ENCODE measurements at places on chromosomes 5 and 9.

DNA sequence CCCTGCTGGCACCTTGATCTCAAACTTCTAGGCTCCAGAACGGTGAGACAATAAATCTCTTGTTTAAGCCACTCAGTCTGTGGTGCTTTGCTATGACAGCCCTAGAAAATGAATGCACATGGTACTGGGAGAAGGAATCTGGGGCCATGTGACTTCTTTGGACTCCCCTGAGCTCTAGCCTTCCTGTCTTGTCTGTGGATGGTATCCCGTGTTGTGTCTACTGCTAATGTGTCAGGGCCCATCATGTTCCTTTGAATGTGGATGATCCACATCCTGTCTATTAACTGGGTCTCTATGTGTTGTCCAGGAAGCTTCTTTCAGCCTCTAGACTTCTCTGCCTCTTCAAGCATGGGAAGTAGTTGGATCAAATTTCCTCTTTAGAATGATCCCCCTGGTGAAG, 25.1 kb downstream of the IL7R start:
- no peak for DNase-seq

DNA sequence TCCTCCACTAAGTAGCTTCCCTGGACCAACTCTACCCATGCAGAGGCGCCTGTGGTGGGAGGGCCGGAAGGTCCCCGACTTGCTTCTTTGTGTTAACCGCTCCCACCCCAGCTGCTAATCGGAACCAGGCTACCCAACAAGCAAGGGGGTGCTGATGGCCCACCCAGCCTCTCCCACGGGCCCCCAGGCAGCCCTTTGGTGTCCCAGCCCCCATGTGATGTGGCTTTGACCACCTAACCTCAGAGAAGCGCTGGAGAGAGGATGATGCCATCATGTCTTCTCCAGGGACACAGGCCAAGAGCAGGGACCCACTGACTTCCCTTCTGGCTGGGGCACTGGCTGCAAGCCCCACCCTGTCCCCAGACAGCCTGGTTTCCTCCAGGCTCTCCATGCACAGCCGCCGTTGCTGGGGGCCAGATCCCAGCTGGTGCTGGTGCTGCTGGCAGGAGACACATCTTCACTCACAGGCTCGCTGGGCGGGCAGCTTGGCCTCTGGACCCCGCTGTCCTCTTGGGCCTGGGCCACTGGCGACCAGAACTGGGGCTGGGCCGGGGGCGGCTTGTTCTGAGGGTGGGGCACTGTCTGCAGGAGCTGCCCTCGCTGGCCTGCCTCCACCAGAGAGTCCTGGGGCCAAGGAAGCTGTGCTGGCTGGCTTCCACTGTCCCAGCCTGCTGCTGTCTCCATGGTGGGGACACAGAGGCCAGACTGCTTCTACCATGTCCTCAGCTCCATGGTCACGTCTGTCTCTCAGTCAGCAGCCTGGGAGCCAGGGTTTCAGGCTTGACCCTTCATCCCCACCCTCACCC, 27.8 kb downstream of the LAMC3 start:
- no peak for DNase-seq

DNA sequence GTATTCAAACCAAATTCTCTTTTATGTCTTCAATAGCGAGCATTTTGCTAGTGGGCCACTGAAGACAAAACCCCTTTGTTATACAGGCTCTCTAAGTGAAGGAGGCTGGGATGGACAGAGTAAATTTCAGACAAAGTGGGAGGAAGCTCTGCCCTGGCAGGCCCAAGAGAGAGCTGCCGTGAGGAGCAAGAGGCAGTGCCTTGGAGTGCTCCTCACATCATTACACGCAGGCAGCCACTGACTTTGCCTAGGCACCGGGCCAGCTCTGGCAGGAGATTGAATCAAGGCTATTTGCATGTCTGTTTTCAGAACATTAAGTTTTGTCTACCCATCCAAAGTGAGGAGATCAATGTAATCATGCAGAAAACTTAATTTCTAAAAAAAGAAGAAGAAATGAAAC, 167.7 kb downstream of the CCDC192 start:
- DNase-seq, result no peak

GRCh38 chr5:152107220-152107619, 182.6 kb upstream of the GLRA1 start:
- no peak for DNase-seq

DNA sequence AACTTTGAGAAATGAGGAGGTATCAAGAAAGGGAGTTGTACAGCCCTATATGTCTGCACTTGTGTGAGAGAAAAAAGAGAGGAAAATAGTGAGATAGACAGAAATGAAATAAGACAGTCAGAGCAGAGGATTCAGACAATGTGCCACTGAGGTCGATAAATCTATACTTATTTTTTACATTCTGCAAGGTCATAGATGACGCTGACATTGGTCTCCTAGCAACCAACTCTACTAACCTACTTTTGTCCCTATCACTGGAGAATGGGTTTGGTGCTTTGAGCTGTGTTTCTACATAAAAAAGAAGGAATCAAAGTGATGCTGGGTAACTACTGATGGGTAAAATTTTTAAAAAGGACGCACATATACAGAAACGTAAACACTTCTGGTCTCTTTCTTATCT, 573.3 kb upstream of the RORB start:
- DNase-seq, result no peak

DNA sequence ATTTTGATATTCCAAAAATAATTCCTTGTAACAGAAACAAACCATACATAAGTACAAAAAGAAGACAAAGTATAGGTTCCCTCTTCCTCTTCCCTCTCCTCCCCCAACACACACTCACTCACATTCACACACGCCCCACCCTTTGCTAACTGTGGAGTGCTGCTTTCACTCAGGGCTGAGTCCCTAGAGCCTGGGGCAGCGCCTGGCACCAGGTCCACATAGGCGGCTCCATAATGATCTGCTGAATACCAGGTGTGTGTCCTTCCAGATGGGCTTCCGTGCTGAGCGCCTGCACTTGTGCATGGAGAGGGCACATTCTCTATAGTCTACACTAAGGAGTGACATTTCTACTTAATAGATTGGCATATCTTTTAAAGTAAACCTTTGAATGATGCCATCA, 3.7 kb downstream of the SEMA4D start:
- DNase-seq, result no peak

- no peak for DNase-seq
These were observed 79.1 kb downstream of the UGCG start for GRCh38 chr9:111975709-111976108.

DNA sequence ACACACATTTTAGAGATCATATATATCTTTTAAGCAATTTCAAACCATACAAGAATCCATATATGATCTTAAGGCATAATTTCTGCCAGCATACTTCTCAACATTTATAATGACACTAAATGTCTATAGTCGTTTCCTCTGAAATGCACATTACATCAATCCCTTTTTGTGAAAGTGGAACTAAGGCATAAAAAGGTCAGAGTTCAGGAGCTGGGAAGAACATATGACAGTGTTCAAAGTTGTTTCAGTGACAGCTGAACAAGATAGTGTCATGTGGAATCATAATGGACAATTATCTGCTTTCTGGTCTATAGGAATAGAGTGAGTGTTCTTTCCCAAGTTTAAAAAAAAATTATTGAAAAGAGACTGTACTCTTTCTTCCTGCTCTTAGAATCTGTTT, 2.4 kb upstream of the MOB3B start:
- no peak for DNase-seq

DNA sequence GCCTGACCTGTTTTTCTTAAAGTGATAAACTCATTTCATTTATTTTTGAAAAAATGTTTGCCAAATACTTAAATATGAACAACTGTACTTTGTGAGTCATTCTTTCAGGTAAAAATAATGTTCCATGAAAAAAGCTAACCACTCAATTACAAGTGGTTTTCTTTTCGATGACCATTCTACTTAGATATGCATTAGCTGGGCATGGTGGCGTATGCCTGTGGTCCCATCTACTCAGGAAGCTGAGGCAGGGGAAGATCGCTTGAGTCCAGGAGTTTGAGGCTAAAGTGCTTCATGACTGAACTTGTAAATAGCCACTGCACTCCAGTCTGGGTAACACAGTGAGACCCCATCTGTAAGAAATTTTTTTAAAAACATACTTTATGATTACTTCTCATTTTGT, 4.0 kb upstream of the WDR70 start:
- DNase-seq, result no peak

DNA sequence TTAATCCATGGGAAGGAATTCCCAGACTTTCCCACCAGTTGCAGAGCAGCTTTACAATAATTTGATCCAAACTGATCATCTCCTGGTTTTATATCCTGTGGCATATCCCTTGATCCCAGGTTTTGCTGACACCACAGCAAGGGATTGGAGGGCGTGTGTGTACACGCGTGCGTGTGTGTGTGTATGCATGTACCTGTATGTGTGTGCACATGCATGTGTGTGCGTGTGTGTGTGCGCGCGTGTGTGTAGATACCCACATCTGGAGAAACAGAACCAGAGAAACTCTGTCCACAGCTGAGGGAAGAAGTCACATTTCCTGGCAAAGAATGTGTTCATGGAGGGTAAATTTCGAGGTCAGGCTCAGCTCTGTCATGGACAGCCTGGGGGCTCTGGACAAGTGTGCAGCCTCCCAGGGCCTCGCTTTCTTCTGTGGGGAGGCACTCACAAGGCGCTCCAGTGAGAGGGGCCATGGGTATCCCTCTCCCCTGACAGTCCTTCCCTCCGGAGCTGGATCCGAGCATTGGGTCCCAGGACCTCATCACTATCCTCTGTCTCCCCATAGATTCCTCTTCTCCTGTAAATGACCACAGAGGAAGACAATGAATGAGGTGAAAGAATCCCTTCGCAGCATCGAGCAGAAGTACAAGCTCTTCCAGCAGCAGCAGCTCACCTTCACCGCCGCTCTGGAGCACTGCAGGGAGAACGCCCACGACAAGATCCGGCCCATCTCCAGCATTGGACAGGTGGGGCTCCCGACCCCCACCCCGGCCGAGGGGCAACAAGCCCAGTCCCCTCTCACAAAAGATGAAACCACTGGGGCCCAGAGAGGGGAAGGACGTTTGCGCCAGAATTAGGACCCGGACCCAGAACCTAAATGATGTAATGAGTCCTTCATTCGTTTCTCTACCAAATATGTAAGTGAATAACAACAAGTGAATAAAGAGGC, 4.9 kb downstream of the SPACA9 start:
- DNase-seq, result no peak

DNA sequence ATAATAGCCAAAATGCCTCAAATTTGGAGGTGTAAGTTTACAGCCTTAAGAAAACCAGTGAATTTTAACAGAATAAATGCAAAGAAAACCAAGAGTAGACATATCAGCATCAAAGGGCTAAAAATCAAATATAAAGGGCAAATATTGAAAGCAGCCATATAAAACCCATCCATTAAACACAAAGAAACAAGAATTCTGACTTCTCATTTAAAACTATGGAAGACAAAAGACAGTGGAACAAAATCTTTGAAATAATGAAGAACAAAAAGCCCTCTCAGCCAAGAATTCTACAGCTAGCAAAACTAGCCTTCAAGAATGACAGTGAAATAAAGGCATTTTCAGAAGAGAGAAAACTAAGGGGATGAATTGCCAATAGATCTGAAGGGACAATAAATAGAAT, 91.3 kb upstream of the FST start:
- DNase-seq, result no peak

DNA sequence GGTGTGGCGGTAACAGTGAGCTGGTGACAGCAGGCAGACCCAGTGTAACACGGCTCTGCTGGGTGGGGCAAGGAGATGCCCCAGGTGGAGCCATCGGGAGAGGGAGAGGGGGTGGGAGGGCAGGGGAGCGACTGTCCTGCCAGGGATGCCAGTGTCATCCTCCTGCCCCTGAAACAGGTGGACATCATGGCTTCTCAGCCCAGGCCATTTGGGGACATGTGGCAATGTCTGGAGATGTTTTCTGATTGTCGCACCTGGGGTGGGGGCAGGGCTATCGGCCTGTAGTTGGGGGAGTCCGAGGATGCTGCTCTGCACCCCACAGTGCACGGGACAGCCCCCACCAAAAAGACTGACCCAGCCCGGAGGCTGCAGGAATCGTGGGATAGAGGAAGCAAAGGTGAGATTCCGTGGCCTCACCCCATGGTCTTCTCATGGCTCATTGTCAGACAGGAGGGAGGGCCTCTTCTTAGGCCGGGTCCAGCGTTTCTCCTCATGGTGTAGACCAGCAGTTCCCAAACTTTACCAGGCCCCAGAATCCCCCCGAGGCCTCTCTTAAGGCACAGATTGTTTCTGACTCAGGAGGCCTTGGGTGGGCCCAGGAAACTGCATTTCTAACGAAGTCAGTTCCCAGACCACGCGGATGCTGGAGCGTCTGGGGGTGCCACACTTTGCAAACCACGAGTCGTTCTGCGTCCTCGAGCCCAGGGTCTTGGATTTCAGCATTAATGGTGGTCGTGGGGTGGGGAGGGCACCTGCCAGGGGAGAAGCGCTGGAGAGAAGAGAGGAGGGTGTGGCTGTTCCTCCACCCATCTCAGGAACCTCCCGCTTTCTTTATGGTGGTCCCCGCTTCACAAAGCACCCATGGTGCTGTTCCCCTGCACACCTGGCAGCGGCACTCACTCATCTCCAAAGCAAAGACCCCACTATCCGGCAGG, 11.0 kb downstream of the COL5A1 start:
- no peak for DNase-seq

DNA sequence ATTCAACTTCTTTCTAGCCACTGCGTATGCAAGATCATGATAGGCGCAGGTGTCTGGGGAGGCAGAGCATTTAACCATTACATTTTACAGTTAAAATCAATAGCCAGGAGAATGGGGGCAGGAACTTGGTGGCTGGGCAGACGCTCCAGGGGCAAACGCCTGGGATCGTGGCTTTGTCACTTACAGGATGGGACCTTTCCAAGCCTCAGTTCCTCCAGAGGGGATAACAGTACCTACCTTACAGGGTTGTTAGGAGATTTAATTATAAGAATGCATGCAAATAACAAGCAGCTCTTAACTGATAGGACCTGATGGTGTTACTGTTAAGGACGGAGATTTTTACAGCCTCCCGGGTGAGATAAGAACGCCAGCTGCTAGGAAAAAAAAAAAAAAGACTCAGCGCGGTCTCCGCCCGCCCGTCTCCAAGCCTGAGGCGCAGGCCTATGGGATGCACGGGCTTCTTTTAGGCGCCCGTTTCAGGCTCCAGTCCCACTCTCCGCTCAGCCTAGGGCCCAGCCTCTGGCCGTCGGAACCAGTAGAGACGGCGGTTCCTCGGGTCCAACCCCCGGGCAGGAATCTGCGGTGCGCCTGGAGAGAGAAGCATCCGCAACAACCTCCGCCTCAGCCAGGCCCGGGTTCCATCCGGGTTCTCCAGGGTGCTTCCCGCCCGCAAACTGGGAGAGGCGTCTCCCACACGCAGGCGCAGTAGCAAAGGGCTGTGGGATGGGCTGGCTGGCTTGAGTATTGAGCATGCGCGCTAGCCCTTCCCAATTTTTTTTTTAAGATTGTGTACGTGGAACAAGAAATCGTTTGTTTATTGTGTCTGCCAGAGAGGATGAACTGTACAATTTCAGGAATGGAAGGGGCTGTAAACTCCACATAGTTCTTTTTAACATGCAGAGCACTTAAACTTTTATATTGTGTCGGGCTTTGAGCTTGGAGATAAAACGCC, at the start of gene FAM200C:
Gene FAM200C, minus strand, starts transcription at position 653 of the 952 bp plus-strand sequence. CDS start 4,564 bp downstream, outside the sequence.
- DNase-seq, result peak; percentile 88

Measured in neuronal stem cell (in vitro differentiated cells).